ENCODE measurements at places on chromosomes 1 and 21. TPM values are rescaled to one million over a fixed set of nuclear protein-coding genes. Genes with fewer than 3 reads are reported as not detected.

The EFNA4 gene
- total RNA-seq = 3.3 TPM

The FMO4 gene
- total RNA-seq = 4.2 TPM

The C1orf226 gene
- not detected for total RNA-seq

The CTTNBP2NL gene
- 11.7 TPM for total RNA-seq

The GNG4 gene
- under 0.01 TPM for total RNA-seq

The PLXNA2 gene
- total RNA-seq = 0.15 TPM

The BRINP3 gene
- total RNA-seq = not detected

The BMP8B gene
- total RNA-seq = 2.2 TPM

The ARHGEF2 gene
- total RNA-seq = 76.3 TPM

The LAD1 gene
- 0.34 TPM for total RNA-seq

The FCRL1 gene
- not detected for total RNA-seq

The CYP4A22 gene
- not detected for total RNA-seq

The GPR161 gene
- total RNA-seq = 14.1 TPM

The VAV3 gene
- total RNA-seq = 1.00 TPM

The POU3F1 gene
- total RNA-seq = 0.67 TPM

The KLF17 gene
- not detected for total RNA-seq

The LRP8 gene
- total RNA-seq = 32.3 TPM

The ANXA9 gene
- total RNA-seq = 0.36 TPM

The GPR3 gene
- total RNA-seq = 0.34 TPM

The CDC42BPA gene
- total RNA-seq = 39.3 TPM

The LRRC7 gene
- total RNA-seq = not detected

The FAM229A gene
- 1.8 TPM for total RNA-seq

The ITPKB gene
- 143 TPM for total RNA-seq

The SYCP1 gene
- not detected for total RNA-seq

The LAMC2 gene
- total RNA-seq = under 0.01 TPM

The ADGRL4 gene
- 0.33 TPM for total RNA-seq

The CA6 gene
- not detected for total RNA-seq

The ERG gene
- total RNA-seq = 0.34 TPM

The NPR1 gene
- 0.31 TPM for total RNA-seq

The TTF2 gene
- 27.5 TPM for total RNA-seq

The CD160 gene
- not detected for total RNA-seq

The MKNK1 gene
- 22.0 TPM for total RNA-seq

The DNAI4 gene
- total RNA-seq = 1.00 TPM

The COL16A1 gene
- total RNA-seq = 9.3 TPM

The MPL gene
- total RNA-seq = not detected

The STYXL2 gene
- not detected for total RNA-seq

The CHAF1B gene
- 12.6 TPM for total RNA-seq

The TRAPPC3 gene
- 96.4 TPM for total RNA-seq

The MIXL1 gene
- not detected for total RNA-seq

The KLHDC8A gene
- under 0.01 TPM for total RNA-seq

The TAL1 gene
- total RNA-seq = under 0.01 TPM

The RXFP4 gene
- total RNA-seq = not detected

The OR10J1 gene
- total RNA-seq = not detected

The FLG2 gene
- not detected for total RNA-seq

The CHI3L1 gene
- not detected for total RNA-seq

The FAAH gene
- total RNA-seq = 1.4 TPM

The LCE1A gene
- not detected for total RNA-seq

The NUAK2 gene
- 0.33 TPM for total RNA-seq

The HSF2BP gene
- total RNA-seq = 1.0 TPM

The HCRTR1 gene
- total RNA-seq = not detected

The C1orf174 gene
- 33.0 TPM for total RNA-seq

The CHIA gene
- total RNA-seq = not detected

Data from melanocyte of skin (primary cell).